ENCODE measurements at places on chromosomes 2 and 18. TPM values are rescaled to one million over a fixed set of nuclear protein-coding genes. Genes with fewer than 3 reads are reported as not detected.

DNA sequence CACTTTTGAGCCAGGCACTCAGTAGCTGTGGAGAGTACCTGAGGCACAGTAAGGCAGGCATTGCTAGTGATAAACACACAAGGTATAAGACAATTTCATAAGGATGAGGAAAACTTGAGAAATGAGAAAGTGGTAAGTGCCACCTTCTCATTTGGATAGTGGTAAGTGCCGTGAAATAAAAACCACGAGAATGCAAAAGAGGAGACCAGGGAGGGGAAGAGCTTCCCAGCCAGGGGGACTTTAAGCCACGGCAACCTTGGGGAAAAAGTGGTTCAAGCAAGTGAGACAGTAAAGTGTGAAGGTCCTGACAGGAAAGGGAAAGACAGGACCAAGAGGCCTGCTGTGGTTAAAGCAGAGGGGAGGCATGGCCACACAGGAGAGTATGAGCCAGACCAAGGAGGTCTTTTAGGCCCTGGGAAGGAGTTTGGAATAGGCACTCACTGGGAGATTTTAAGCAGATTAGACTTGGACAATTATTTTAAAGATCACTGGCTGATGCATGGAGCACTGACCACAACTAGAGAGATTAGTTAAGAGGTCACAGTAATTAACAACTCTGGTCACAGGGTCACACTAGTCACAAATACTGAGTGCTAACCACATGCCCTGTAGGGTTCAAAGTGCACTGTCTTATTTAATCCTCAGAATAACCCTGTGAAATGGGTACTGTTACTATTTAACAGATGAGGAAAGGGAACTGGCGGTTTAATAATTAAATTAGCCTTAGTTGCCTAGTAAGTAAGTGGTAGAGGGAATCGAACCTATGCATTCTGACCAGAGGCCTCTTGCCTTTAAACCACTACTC is 50.1 kb downstream of the THOC1 start:
- no peak for DNase-seq

DNA sequence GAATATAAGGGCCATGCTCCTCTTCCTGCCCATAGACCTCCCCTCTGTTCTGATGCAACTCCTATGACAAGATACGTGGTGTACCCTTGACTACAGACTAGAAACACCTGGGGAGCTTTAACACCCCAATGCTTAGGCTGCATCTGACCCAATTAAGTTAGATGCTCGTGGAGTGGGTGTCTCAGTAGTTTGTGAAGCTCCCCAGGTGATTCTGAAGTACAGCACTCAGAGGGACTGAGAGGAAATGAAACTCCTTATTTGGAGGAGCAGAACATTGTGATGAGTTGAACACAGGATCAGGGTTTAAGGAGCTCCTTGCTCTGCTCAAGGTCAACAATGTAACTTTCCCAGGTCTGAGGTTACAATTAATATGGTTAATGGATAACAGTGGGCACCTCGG is 80.3 kb upstream of the TTC39C start:
- no peak for DNase-seq

- no peak for DNase-seq
These were observed 238.7 kb downstream of the TGIF1 start for GRCh38 chr18:3688690-3689089.

DNA sequence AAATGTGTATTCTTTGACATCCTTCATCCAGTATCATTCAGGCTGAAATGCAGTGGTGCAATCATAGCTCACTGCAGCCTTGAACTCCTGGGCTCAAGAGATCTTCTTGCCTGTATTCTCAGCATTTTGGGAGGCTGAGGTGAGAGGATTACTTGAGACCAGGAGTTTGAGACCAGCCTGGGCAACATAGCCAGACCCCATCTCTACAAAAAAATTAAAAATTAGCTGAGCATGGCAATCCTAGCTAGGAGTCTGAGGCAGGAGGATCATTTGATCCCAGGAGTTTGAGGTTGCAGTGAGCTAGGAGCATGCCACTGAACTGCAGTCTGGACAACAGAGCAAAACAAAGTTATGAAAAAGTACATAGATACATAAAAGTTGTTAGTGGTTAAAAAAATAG is 24.1 kb downstream of the SANBR start:
- DNase-seq = no peak

Gene CD207
- total RNA-seq = not detected

Gene CROCC2
- total RNA-seq = not detected

Gene ANO7
- total RNA-seq = 1.1 TPM

Measured in left ventricle myocardium superior (tissue), 1 donor.